ENCODE measurements at places on chromosomes 4 and X.

DNA sequence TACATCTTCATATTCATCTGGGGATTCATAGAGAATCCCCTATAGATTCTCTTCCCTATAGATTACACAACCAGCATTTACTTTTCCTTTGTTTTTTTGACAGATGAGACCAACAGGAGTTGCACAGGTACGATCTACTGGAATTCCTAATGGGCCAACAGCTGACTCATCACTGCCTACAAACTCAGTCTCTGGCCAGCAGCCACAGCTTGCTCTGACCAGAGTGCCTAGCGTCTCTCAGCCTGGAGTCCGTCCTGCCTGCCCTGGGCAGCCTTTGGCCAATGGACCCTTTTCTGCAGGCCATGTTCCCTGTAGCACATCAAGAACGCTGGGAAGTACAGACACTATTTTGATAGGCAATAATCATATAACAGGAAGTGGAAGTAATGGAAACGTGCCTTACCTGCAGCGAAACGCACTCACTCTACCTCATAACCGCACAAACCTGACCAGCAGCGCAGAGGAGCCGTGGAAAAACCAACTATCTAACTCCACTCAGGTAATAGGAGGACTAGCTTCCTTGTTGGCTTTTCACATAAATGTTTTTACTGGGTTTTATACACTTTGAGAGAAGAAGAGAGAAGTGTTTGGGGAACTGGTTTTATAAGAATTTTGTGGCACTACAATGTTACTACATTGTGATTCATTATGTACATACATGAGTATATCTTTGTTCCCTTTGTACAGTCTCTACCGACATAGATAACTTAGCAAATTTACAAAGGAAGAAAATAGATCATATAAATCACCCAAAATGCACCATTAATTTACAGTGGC is 137.2 kb downstream of the DIPK2B start:
- DNase-seq: no peak

- DNase-seq: no peak
Observed at GRCh38 chr4:169416997-169417396, 146.2 kb upstream of the SH3RF1 start.

DNA sequence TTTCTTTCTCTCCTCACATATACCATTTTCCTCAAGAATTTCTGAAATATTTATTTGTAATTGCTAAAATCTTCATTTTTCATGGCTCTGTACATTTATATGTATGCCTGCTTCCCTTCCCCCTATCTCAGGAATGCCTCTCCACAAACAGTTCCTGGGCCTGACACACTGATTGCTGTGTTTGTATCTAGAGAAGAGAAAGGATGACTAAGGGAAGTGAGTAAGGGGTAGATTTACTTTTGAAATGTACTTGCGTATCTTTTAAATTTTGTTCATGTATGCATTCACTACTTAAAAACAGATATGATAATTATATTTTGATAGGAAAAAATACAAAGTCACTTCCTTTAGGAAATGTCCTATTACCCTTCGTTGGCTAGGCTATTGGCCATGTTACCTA is 790.8 kb downstream of the PCDH18 start:
- DNase-seq: no peak

DNA sequence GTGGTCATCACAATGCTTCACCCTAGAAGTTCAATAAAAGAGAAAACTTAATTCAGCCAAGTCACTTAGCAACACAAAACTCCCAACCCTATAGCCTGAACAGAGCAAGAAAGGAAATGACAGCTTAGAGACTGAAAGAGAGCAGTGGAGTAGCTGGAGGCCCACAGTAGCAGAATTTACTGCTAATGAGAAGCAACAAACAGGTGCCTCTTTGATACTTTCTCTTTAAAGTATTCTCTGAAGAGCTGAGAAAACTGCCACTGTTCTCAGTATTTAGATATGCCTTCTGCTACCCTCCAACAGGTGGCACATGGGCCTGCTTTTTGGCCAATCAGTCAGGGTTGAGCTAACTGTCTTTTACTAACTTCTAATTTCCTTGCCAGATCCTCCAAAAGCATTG is 240.0 kb downstream of the GPC3 start:
- no peak for DNase-seq

GRCh38 chrX:136214551-136214950 is 36.6 kb downstream of the MAP7D3 start:
- DNase-seq: no peak

GRCh38 chrX:8204169-8204935 is 33.3 kb upstream of the VCX2 start:
- DNase-seq: no peak

DNA sequence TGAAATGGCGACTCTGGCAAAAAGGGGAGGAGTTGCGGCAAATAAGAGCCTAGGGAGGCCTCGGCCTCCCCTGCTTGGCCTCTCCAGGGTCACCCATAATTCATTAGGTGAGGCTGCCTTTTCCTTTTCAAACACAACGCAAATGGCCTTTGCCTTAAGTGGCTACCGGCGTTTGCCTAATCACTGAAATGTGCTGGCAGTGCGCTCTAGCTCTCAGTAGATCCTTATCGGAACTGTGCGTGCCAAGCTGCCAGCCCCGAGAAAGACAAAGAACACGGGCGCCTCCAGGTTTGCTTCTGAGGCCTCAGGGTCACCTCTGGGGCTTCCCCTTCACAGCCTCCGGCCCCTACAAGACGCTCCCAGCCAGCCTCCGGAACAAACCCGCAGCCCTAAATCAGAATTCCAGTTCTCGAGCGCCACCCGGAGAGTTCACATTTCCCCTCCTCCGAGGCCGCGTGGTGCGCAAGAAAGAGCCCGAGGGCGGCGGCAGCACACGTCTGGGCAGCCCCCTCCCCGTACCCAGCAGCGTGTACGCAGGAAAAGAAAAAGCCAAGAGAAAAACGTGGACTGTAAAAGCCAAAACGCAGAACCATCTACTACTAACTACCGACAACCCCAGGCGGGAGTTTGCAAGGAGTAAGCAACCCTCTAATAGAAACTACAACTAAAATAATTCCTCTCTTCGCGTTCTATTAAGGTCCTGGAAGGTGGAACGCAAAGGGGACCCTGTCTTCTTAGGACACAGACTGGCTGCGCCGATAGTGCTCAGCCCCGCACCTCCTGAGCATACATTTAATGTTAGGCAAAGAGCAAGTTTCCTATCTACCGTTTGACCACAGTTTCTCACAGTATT is 76.5 kb upstream of the BCOR start:
- DNase-seq: peak; percentile 43

- no peak for DNase-seq
Observed at GRCh38 chrX:125005863-125006262, 313.8 kb upstream of the TEX13C start.
